Occipital lobe (tissue), 3 donors: ENCODE measurements at places on chromosomes 6 and 20. TPM values are rescaled to one million over a fixed set of nuclear protein-coding genes. Genes with fewer than 3 reads are reported as not detected.

The TFAP2A gene
- not detected for total RNA-seq

The ANKRD66 gene
- 0.16 TPM for total RNA-seq

The SNAI1 gene
- total RNA-seq, result not detected

The RGS17 gene
- 119 TPM for total RNA-seq

The PTCRA gene
- not detected for total RNA-seq

The EYS gene
- total RNA-seq, result 0.78 TPM

The KCNG1 gene
- 41.3 TPM for total RNA-seq

GRCh38 chr6:11779329-11780096, 910 bp upstream of the ADTRP start:
- peak; percentile 33 for DNase-seq

- DNase-seq, result no peak
Observed at GRCh38 chr6:47195011-47195650, 114.6 kb downstream of the TNFRSF21 start.

GRCh38 chr6:144153971-144154370, 3.7 kb downstream of the STX11 start:
- no peak for DNase-seq

DNA sequence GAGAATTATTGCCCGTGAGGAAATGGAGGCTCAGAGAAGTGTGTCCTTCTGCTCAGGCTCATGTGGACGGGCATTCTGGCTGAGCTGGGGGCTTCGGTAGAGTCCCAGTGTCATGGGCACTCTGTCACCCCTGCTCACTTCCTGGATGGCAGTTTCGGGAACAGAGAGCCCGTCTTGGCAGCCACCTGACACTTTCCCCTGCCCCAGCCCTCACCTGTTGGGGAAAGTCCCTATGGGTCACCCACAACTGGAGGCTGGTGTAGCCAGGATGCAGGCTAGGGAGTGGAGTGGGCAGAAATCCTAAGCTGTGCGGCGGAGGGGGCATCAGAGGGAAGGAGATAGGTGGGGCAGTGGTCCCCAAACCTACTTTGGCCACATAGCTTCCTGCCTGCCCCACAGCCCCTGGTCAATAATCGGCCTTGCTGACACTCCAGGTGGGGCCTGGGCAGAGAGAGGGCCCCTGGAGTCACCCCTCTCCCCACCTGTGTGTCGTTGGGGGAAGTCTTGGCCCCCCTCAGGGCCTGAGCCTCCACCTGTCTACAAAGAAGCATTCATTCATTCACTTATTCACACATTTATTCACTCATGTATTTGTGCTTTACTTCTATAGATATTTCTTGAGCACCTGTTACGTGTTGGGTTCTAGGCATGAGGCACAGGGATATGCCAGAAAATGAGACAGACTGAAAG, 40.5 kb downstream of the SNAI1 start:
- no peak for DNase-seq

DNA sequence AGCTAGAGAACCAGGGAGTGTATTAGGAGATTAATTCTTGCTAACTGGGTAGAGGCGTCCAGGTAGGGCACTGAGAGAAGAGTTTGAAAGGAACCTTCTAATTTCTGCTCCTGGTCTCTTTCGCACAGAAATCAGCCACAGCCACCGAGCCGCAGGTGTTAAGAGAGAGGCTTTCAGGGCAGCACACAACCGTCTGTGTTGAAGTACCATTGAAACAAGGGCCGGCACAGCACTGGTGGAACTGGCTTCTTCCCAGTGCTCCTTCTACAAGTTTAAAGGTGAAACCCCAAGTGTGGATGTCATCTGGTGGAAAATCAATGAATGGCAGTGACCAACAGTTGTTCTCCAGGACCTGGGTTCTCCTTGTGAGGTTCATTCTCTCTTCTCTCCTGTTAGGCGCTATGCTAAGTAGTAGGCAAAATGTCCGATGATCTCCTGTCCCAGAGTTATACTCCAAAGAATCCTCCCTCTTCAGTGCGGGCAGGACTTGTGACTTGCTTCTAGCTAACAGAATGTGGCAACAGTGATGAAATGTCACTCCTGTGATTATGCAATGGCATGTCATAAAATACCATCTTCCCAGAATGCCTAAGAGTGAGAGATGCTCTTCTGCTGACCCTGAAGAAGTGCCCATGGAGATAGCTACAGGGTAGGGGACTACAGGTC, 15.0 kb upstream of the RIN2 start:
- no peak for DNase-seq

DNA sequence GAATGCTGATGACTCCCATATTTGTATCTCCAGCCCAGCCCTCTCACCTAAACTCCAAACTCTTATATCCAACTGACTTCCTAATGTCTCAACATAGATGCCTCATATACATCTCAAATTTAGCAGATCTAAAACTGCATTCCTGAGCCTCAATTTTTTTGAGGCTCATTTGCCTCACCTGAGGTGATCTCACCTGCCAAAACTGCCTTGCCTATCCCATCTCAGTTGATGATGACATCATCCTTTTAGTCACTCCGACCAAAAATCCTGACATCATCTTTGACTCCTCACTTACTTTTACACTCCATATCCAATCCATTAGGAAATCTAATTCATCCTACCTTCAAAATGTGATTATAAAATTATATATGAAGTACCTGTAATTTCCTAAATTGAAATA, 25.6 kb upstream of the SLPI start:
- no peak for DNase-seq

- no peak for DNase-seq
Observed at GRCh38 chr20:20253744-20254330, 114.1 kb upstream of the INSM1 start.

DNA sequence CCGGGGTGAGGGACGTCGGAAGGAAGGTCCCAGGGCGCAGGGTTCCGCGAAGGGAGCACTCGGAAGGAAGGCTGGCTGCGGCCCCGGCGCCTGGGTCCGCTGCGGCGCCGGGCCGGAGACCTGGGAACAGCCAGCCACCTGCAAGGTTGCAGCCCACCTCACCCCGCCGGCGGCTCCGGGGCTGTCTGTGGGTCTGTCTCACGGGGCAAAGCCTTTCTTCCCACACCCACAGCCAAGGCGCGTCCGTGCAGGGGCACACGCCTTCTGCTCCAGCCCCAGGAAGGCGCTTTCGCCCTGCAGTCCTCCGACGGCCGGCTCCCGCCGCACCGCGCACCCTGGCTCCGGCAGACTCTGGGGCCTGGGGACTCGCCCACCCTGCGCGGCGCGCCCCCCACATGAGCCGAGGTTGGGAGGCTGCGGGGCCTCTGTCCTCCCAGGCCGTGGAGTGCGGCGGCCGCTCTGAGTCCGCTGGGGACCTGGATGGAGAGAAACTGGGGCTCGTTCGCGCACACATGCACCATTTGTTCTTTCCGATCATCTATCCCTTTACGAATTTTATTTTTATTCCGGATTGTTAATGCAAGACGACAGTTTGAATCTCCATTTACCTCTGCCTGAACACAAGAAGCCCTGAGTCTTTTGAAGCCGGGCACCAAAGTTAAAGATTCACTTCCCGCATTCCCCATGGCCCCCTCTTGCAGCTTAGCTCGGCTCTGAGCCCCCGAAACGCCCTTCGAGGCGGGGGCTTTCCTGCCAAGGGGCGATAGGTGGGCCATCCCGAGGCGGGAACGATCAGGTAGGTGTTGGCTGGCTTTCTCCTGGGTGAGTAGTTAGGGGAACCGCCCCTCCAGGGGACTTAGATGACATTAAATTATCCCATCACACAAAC, 4.5 kb upstream of the FOXC1 start:
- no peak for DNase-seq

DNA sequence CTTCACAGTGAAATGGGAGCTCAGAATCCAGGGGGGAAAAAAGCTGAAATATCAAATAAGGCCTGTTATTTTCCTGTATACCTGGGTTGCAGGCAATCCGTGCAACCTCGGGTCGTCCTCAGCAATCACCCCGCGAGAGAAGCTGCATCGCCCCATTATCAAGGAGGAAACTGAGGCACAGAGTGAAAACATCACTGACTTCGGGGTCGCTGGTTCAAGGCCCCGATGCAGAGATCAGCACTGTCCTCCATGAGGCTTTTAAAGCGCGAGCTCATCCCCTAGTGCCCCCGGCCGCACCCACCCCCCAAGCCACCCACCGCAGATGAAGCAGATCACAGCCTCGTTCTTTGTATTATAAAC, 203.9 kb downstream of the PREX1 start:
- no peak for DNase-seq

DNA sequence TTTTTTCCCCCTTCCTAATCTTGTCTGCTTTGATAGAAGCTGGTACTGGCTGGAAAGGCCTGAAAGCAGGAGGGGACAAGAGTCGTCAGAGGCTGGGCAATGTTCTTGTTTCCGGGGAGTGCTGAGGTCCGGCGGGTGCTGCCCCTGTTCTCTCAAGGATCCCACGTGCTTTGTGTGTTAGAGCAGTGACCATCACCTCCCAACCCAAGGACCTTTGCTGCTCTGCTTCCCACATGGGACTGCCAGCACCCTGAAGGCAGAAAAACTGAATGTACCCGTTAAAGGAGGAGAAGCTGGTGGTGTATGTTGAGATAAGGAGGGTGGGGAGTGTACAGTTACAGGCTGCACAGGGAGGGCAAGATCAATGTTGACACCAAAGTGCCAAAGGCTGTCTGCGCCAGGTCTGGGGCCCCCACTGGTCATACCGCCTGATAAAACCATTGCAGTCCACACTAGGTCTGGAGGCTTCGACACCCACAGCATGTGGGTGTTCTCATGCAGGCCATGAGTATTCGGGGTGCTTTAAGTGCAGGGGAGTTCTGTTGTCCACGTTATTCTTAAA, 15.0 kb downstream of the C20orf173 start:
- no peak for DNase-seq

GRCh38 chr6:97658090-97658489, 375.1 kb upstream of the MMS22L start:
- DNase-seq, result no peak

GRCh38 chr6:126118058-126118755, 131.9 kb downstream of the TRMT11 start:
- no peak for DNase-seq

- no peak for DNase-seq
Observed at GRCh38 chr6:158560836-158561320, 987 bp downstream of the TMEM181 start.

DNA sequence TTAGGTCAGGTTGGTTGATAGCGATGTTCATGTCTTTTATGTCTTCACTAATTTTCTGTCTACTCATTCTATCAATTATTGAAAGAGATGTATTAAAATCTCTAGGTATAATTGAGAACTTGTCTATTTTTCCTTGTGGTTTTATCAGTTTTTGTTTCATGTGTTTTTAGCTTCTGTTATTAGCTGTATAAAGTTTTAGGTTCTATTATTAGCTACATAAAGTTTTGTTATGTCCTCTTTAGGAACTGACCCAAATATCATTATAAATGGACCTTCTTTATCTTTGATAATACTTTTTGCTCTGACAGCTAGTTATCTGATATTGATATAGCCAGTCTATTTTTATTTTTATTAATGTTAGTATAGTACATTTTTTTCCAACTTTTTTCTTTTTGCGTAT, 92.4 kb upstream of the TMEM170B start:
- DNase-seq, result no peak

- DNase-seq, result no peak
Observed at GRCh38 chr6:160103825-160104100, 17.9 kb upstream of the SLC22A1 start.
